ENCODE measurements at places on chromosomes 6 and 20.

DNA sequence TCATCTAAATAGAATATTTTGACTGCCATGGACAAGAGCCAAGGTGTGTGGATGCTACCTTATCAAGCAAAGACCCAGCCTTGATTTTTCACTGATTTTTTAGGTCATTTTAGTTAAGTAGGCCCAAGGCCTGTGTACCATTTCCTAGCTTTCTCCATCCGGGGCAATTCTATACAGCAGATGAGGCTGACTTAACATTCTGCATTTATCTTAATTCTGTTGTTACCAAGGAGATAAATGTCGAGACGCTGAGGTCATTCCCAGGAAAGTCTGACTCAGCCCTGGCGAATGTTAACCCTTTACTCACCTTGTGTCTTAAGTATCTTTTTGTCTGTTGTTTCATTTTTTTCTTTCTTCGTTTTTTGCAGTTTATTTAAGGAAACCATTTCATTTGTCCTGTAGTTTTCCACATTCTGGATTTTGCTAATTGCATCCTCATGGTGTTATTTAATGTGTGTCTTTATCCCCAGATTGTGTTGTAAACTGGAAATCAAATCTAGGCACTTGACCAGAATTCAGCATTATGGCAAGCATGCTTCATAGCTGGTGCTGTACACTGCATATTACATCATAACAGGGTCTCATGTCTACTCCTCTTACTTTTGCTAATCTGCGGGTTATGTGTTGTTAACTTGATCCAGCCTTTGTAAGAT, 277.0 kb downstream of the CDKAL1 start:
- DNase-seq: no peak

DNA sequence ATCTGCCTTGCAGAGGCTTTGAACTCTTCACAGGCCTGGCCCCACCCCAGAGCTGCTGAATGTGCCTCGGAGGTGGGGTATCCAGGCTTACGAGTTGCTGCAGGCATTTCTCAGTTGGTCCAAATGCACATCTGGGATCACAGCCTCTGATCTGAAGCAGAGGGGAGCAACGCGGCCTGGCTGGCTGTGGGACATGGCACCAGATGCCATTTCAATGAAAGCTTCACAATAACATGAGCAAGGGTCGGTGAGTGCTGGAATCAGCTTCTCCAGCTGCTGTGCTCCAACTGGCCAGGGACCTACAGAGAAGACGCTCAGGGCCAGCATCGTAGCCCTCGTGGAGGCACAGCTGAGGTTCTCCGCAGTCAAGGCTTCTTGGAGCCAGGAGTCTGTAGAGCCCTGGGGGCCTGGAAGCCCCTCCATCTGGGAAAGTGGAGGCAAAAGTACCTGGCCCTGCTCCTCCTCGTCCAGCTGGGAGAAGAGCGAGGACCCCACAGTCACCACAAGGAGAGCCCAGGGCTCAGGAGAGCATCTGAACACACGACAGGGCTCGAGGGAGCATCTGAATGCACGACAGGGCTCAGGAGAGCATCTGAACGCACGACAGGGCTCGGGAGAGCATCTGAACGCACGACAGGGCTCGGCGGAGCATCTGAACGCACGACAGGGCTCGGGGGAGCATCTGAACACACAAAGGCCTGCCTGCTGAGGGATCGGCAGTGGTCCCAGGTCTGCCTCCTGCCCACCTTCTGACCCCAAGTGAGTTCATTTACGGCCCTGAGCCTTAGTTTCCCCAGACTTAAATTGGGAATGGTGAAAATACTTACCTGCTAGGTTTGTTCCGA, 165.2 kb downstream of the DLL1 start:
- no peak for DNase-seq

DNA sequence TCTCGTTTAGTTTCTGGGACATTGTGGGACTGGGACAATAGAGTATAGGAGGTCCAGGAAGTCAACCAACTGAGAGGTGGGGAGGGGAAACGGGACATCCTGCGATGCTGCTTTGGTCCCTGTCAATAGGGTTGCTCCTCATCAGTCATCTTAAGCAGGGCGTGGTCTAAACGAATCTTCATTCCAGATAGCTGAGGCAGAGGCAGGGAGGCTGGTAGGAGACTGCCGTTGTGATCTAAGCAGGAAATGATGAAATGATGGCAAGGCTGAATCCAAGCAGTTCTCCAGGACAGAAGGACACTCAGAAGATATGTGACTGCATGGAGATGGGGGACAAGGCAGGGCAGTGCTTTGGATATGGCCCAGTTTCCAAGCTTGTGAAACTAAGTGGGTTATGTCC, 953.4 kb downstream of the KIF16B start:
- DNase-seq: no peak

DNA sequence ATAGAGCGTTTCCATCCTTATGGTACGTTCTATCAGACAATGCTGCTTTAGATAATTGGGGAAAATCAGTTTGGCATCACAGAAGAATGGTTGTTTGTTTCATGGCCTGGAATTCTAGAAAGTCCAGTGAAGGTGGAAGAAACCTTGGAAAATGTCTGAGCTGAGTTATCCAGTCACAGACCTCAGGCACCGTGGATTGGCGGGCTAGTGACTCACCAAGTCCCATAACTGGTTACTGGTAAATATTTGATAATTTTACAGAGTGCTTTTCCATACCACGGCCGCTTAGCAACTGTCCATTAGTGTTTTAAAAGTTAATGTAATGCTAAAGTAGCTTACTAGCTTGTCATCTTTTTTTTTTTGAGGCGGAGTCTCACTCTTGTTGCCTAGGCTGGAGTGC, 99.4 kb downstream of the SLC35B3 start:
- no peak for DNase-seq

GRCh38 chr6:112800439-112800838, 453.3 kb downstream of the RFPL4B start:
- no peak for DNase-seq

DNA sequence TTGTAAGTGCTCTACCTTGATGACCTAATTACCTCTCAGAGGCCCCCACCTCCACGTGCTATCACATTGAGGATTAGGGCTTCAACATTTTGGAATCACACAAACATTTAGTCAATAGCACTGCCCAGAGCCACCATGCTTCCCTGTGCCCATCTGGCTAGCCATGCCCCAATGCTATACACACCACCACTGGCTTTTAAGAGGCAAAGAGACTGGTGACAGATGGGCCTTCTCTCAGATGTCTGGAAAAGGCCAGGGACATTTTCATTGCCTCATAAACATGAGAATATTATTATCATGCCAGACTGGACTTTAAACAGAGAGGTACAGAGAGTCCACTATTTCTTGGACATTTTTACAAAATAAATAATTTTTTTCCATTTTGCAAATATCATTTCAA, 29.8 kb downstream of the TRMT6 start:
- no peak for DNase-seq

DNA sequence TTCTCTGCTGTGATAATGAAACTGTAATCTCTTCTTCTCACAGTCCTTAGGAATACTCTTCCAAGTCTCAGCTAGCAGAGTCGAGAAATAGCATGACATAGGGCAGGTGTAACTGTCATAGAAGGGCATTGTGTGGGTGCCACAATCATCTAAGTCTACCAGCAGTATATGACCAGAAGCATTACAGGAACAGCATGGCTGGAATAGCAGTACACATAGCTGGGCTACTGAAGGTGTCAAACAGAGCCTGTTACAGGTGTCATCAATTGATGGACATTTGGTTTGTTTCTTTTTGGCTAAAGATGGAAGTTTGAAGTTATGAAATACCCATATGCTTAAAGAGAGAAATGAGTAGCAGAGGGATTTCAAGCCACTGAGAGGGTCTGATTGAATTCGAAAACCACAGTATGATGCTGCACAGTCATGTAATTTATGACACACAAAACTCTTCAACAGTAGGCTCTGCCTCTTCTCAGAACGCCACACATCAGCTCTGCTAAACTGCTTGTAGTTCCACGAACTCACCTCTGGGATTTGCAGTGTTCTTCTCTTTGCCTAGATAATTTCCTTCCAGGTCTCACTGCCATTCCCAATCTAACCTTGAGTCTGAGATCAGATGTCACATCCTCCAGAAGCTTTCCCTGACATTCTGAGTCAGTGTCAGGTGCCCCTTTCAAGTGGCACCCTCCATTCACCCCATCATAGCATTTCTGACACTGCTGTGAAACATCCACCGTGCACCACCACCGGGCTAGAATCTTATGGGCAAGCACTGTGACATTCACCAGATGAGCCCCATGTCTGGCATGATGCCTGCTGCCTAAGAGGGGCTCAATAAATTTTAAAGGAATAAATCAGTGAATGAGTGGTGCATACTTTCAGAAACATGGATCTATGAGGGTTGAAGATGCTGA, 151.0 kb downstream of the ADAT2 start:
- no peak for DNase-seq

GRCh38 chr6:155519176-155519738, 63.6 kb upstream of the NOX3 start:
- no peak for DNase-seq

DNA sequence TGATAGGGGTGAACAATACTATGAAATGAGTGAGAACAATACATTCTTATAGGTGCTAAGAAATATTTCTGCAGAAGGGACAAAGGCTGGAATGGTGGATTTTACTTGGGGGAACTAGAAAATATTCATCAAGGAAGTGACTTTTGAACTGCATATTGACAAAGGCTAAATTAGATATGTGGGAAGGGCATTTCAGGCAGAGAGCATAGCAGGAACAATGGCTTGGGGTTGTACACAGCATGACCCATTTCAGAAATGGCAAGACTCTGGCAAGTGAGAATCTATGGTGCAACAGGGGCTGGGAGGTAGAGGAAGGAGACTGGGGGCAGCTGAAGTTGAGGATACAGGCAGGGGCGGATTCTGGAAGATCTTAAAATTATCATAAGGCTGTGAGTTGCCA, 46.7 kb upstream of the KIF16B start:
- DNase-seq: no peak

DNA sequence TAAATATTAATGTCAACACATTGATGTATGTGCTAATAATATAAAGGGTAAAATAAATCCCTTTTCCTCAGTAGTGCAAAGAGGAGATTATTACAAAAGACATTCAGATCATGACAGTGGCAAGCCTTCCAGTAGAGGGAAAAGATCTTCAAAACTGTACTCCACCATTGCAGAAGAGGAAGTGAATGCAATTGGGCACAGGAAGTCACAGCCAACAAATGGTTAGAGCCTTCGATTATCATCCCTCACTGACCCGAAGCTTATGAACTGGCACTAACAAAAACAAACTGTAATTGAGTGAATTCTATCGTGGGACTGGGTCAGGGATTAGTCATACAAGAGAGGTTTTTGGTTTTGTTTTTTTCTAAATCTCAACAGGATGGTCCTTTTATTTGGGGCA, 39.3 kb upstream of the SCGN start:
- DNase-seq: no peak

DNA sequence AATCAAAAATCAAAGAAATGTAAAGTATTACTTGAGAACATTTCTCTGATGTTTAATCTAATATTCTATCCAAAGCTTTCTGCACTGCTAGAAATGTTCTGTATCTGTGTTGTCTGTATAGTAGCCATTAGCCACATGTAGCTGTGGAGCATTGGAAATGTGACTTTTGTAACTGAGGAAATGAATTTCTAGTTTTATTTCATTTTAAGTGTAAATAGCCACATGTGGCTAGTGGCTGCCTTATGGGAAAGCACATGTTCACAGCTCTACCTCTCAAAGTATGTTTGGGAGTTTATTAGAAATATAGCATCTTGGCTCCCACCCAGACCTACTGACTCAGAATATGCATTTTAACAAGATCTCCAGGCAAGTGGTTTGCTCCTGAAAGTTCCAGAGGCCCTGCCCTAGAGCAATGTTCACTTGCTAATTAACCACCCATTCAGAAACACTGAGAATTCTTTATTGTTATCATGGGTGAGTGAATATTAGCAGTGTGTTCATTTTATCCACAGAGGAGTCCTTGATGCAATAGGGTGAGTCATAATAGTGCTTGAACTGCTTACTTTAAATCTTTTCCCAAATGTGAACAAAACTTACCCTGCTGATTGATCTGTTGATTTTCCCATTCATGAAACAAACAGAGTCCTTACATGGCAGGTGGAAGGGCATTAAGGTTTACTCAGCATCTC, 282.7 kb downstream of the PLCB1 start:
- DNase-seq: no peak

DNA sequence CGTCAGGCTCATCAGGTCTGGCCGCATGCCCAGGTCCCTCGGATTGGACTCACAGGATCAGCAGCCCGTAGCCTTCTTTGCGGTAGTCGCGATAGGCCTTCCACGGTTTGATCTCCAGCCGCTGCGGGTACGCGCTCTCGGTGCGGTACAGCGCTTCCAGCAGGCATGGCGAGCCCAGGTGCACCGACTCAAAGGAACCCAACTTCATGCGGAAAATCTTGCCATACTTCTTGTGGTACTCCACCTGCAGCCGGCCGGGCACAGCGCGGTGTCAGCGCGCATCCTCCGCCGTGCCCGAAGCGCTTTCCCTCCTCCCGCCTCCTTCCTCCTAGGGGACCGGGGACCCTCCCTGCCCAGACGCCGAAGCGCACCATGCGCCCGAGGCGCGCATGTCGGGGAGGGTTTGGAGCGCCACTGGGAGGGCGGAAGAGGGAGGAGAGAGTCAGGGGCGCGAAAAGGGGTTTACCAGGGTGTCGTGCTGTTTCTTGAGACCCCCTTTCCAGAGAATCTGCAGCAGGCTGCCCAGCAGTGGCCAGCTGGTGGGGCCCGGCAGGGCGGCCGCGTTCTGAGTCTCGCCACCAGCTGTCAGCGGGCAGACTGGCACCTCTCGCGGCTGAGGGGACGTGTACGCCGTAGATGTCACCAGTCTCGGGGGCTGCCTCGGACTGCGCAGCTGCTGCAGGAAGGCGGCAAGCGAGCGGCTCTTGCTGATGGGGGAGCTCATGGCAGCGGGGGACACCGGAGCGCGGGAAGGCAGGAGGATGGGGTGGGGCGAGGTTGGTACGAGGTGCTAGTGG, 732 bp downstream of the CYP24A1 start:
- no peak for DNase-seq

GRCh38 chr6:121896363-121896762, 460.9 kb downstream of the GJA1 start:
- DNase-seq: no peak

DNA sequence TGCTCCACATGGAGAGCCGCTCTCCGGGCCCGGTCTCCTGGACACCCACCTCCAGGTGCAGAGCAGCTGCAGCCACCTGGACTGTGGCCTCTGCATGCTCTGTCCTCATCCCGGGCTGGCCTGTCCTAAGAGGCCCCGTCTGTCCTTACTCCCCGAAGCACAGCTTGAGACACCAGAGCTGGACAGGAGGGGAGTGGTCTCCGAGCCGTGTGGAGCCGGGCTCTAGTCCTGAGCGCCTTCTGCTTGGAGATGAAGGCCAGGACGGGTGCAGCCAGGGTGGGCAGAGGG, 6.7 kb upstream of the NTSR1 start:
- no peak for DNase-seq

DNA sequence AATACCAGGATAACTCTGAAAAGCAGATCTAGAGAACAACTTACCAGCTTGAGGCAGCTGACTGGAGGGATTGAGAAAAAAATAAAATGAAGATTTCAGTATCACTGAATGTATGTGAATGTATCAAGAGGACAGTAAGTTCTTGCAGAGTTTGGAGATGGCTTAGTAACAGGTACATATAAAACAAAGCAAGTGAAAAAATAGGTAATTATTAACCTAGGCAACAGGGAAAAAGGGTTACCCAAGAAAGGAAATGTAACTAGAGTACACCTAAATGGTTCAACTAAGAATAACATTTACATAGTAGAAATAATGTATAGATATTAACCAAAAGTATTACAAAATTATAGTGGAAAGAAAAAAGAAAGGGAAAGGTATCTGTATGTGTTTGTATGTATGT, 67.3 kb downstream of the NRSN1 start:
- DNase-seq: no peak

GRCh38 chr20:6709910-6710595, 57.4 kb upstream of the BMP2 start:
- DNase-seq: no peak
